SW480 (cell line): ENCODE measurements at places on chromosomes 6 and 20.

DNA sequence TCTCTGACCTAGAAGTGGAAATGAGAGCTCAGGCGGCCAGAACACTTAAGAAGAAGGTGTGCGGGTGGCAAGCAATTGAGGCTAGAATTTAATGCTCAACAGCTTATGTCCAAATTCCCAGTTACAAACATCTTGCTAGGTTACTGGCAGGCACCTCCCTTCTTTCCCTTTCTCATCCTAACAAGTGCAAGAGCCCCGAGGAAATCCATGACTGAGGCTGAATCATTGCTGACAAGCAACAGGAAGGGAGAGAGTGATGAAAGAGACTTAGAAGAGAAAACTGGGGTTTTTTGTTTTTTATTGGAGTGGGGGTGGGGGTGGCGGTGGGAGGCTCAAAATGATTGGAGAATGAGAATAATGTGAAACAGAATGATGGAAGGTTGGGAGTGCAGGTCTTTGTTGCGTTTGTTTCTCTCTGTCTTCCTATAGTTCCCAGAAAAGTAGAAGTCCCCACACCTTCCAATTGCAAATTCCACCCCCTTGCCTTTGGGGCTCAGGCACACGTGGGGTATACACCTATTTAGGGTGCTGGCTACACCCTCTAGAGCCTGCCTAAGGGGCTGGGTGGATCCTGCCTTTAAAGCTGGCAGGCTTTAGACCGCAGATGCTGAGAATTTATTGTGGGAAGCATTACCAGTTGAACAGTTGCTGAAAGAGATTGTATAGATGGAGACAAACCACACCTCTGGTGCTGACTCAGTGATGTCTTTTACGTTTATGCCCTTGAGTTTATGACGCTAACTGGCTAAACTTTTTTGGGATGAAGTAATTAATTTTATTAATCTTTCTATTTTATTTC is 1.4 kb downstream of the FAM83B start:
- peak; percentile 22 for DNase-seq

- no peak for DNase-seq
Measured at GRCh38 chr6:88000713-88001112, 46.9 kb upstream of the SPACA1 start.

DNA sequence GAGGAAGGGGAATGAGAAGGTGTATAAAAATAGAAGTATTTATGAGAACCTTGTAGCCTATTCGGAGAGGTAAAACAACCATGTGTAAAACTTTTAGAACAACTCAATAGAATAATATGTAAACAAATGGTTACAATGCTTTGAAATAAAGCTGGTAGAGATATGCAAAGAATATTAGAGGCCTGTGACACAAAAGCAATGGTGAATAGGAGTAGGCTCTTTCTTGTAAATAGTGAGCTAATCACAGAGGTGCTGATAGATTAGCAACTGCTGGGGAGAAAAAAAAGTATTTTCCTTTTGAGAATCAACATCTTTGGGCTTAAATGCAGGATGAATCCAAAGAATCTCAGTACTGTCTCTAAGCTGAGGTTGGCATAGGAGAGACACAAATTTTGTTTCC is 7.0 kb downstream of the TMEM200A start:
- no peak for DNase-seq

DNA sequence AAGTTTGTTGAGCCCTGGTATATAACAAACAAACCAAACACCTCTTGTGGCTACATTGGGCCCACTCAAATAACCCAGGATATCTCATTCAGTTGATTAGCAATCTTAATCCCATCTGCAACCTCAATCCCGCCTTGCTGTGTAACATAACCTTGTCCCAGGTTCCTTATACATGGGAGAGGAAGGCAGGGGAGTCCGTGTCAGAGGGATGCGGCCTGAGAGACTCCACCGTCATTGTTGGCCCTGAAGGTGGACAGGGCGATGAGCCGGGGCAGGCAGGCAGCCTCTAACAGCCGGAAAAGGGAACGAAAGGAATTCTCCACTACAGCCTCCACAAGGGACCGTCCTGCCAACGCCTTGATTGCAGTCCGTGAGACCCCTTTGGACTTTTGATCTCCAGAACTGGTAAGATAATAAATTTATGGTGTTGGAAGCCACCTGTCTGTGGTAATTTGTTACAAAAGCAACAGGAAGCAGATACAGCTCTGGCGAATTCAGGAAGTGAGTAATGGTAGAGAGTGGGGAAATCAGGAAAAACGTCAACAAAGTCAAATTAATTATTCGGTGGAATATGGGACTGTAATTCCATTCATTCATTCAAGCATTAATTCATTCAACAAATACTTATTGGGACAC is 124.5 kb upstream of the SALL4 start:
- peak; percentile 53 for DNase-seq

GRCh38 chr6:65117817-65118409 is 589.1 kb downstream of the EYS start:
- no peak for DNase-seq

GRCh38 chr6:45613656-45614055 is 235.9 kb upstream of the SUPT3H start:
- no peak for DNase-seq
